ENCODE measurements at places on chromosomes 3 and 15.

DNA sequence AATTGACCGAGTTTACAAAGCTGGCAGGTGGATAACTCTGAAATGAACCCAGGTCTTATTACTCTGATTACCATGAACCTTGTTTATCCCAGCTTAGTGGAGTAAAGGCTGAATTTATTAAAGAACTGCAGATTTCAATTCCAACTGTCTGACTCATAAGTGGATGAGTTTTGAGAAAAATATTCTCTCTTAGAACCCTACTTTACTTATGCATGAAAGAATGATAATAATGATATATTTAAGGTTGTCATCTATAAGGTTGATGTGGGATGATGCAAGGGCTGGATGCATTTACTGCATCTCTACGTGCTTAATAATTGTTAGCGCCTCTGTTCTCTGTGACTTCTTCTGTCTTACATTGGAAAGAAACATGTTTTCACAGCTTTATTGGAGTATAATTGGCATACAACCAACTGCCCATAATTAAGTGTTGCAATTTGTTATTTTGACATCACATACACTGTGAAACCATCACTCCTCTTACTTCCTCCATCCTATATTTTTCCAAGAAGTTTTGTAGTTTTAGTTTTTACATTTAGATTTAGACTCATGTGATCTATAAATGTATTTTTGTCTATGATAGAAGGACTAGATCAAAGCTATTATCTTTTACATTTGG, 771.2 kb upstream of the ARRDC4 start:
- DNase-seq = no peak

- peak; percentile 86 for DNase-seq
These were observed 82.7 kb downstream of the TLE3 start for GRCh38 chr15:70014860-70015490.

DNA sequence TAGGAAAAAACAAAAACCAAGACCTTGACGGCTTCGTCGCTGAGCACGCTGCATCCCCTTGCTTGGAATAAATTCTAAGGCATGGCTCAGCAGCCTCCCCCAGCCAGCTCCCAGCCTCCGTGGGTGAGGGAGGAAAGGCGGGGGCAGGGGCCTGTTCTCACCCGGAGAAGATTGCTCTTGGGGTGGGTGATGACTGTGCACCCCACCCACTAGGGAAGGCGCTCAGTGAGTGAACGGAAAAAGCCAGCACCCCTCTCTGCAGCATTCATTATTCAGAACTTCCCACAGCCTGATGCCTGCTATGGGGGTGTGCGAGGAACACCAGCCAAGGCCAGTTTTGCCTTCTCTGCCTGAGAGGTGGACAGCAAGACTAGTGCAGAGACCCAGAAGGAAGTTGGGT, 19.3 kb upstream of the NTRK3 start:
- no peak for DNase-seq

GRCh38 chr3:187150186-187150585, 10.9 kb upstream of the RPL39L start:
- no peak for DNase-seq

GRCh38 chr15:68354923-68355322, 77.0 kb downstream of the ITGA11 start:
- no peak for DNase-seq

Data from GM13977 (cell line).